ENCODE measurements at places on chromosomes 5 and 9.
A peak's percentile ranks its signal among the peaks of the same experiment; 100 is the strongest.

DNA sequence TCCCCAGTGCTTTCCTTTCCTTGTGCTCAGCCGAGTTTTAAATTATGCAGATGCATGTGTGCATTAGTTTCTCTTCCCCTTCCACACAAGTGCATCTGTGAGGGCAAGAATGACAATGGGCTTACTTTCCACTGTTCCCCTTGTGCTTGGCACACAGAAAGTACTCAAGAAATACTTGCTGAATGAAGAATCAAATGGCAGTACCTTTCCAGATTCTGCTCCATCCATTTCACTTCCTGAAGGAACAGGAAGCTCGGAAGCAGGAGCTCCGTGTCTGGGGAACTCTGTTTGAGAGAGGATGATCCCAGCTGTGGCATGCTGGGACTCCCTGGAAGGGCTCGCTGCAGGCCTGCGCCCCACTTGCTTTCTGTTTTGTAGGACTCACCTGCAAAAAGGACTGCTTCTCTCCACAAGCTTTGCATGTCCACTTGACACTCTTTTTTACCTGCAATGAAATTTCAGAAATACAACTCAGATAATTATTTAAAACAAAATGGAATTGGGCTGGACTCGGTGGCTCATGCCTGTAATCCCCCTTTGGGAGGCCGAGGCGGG lies 5.5 kb downstream of the MRNIP start:
- no peak for DNase-seq

- DNase-seq, result no peak
These were observed 56.5 kb downstream of the JAK2 start for GRCh38 chr9:5041390-5042115.

- no peak for DNase-seq
These were observed 39.1 kb downstream of the TPD52L3 start for GRCh38 chr9:6367128-6367890.

DNA sequence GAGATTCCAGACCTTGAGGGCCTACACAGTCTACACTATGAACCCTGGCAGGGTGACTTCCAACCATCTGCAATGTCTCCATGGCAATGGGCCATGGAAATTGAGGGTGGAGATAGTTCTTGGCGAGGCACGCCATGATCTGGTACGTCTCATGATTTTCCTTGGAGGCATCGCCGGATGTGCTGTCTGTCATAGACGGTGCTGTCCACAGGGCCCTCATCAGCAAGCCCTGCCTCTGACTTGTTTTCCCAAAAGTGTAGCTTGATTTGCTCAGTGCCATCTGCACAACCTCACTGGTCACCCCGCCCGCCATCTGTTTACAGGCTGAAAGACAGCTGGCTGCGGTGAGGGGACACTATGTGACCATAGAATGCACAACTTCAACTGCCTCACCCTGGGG lies 73.5 kb downstream of the BOD1 start:
- DNase-seq, result no peak

- DNase-seq, result peak; percentile 91
These were observed at the start of gene TMEM161B for GRCh38 chr5:88268385-88269184. Gene TMEM161B, minus strand, starts transcription at chr5:88268845. Its CDS starts 122 bp downstream, at chr5:88268723.

GRCh38 chr9:120405134-120405533 lies 174.8 kb downstream of the CDK5RAP2 start:
- DNase-seq, result no peak
